Activated CD8-positive, alpha-beta T cell treated with anti-CD3 and anti-CD28 coated beads for 36 hours (primary cell): ENCODE measurements at places on chromosomes 2 and 18. TPM values are rescaled to one million over a fixed set of nuclear protein-coding genes. Genes with fewer than 3 reads are reported as not detected.

DNA sequence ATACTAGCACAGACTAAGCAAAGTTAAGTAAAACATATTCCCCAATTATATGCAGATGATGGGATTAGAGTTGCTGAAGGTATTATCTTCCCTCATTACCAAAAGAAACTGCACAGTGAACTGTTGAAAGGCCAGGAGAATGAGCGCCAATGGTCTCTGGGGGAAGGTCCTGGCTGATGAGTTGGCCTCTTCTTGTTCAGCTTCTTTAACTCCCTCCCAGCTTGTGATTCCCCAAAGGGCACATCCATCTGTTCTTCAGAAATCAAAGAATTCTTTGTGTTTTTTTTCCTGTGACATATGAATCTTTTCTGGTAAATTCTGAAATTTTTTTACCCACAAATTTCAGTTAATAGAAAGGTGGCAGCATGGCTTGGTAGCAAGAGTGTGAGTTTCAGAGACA, 667.6 kb downstream of the CNTNAP5 start:
- H3K4me1 ChIP-seq = no peaks in the 10 kb centered on the region
- H3K27me3 ChIP-seq = no peaks in the 10 kb centered on the region
- no peak for DNase-seq
- H3K4me3 ChIP-seq = no peak overlapping the region

GRCh38 chr18:59881728-59882656, 17.8 kb upstream of the PMAIP1 start:
- no peak overlapping the region for H3K4me3 ChIP-seq
- no peaks in the 10 kb centered on the region for H3K36me3 ChIP-seq
- H3K4me1 ChIP-seq = peaks cover 44% of the 10 kb centered on the region
- DNase-seq = peak; percentile 46
- H3K27me3 ChIP-seq = no peaks in the 10 kb centered on the region

DNA sequence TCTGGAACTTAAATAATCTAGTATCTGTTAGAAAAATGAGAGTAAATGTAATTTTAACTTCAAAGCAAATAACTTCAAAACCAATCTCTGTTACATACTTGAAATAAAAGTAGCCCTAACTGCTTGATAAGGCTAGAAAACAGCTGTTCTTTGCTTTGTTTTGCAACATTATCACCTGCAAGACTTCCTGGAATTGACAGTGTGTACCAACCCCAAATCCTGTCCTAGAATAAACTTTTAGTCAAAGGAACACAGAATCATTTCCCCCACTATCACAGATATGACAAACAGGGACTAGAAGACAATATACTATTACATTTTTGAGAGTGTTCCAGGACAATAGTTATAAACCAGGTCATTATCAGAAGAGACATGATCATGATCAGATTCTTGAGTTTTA, 105.3 kb upstream of the PGAP1 start:
- H3K4me1 ChIP-seq = peaks cover 45% of the 10 kb centered on the region
- H3K4me3 ChIP-seq = no peak overlapping the region
- peak overlapping the region; percentile 46 for H3K27ac ChIP-seq
- H3K27me3 ChIP-seq = no peaks in the 10 kb centered on the region
- peaks cover 69% of the 10 kb centered on the region for H3K36me3 ChIP-seq

DNA sequence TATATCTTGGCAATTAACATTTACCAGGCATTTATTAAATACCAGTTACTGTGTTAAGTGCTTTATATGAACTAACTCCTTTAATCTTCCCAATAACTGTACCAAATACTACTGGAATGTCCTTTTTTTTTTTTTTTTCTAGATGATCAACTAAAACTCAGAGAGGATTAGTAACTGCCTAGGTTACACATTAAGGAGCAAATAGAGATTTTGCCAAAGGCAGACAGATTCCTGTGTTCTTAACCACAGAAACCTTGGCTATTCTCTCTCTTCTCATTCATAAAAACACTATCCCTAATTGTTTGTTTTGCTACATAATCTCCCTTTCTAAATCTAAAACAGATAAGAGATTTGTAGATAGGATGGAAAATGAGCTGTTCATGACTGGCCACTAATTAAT, 13.3 kb downstream of the DHX57 start:
- H3K4me1 ChIP-seq = peaks cover 3% of the 10 kb centered on the region
- H3K36me3 ChIP-seq = peaks cover 37% of the 10 kb centered on the region
- no peaks in the 10 kb centered on the region for H3K27me3 ChIP-seq
- no peak for DNase-seq
- H3K27ac ChIP-seq = no peak overlapping the region

- H3K27me3 ChIP-seq = no peaks in the 10 kb centered on the region
- no peak for DNase-seq
- H3K36me3 ChIP-seq = no peaks in the 10 kb centered on the region
- H3K27ac ChIP-seq = no peak overlapping the region
- no peak overlapping the region for H3K4me3 ChIP-seq
Measured at GRCh38 chr18:2164644-2165550, 406.4 kb downstream of the METTL4 start.

DNA sequence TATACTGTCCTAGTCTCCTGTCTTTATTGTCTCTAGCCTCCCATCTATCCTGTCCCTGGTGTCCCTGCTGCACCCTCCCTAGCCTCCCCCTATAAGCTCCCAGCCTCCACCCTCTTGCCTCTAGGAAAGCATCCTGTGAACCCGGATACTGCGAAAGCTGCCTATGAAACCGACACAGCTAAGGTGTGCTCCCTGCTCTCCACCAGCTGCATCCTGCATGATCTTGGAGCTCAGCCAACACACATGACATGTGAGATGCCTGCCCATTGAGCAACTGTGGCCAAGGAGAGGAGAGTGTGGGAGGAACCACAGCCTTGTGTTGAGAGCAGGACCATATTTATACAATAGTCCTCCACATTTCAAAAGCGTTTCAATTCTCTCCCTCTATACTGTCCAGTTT, 187.1 kb downstream of the ZBTB7C start:
- no peak overlapping the region for H3K4me3 ChIP-seq
- H3K36me3 ChIP-seq = no peaks in the 10 kb centered on the region
- H3K27me3 ChIP-seq = peaks cover 2% of the 10 kb centered on the region
- no peaks in the 10 kb centered on the region for H3K4me1 ChIP-seq

- DNase-seq = no peak
- H3K27me3 ChIP-seq = no peaks in the 10 kb centered on the region
- H3K4me3 ChIP-seq = no peak overlapping the region
- no peak overlapping the region for H3K27ac ChIP-seq
- no peaks in the 10 kb centered on the region for H3K4me1 ChIP-seq
Measured at GRCh38 chr2:122822319-122822718, 1066.9 kb downstream of the TSN start.

DNA sequence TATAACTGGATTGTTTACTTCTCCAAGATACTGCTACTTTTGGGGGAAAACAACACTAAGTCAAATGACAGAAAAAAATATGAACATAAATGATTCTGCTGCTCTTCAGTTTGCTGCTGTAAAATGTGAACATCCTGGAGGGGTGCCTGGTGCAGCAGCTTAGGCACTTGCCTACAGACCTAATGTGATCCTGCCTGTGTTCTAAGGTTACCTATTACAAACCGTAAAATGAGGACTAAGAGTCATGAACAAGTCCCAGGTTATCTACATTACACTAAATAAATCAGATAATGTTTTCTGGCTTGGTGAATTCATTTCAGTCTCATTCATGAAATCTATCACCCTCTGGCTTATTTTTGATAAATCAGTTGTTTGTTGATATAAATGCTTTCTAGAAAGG, 38.4 kb upstream of the ERCC3 start:
- DNase-seq = no peak
- H3K4me3 ChIP-seq = no peak overlapping the region
- no peaks in the 10 kb centered on the region for H3K27me3 ChIP-seq
- H3K4me1 ChIP-seq = no peaks in the 10 kb centered on the region
- H3K36me3 ChIP-seq = peaks cover 22% of the 10 kb centered on the region

DNA sequence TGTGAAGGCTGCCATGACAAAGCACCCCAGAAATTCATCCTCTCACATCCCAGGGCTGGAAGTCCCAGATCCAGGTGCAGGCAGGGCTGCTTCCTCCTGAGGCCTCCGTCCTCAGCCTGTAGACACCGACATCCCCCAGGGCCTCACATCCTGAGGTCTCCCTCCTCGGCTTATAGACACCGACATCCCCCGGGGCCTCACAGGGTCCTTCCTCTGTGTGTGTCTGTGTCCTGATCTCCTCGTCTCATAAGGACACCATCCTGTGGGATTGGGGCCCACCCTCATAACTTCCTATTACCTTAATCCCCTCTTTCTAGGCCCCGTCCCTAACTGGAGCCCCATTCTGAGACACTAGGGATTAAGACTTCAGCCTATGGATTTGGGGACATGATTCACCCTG, 92.0 kb upstream of the SNTG2 start:
- H3K36me3 ChIP-seq = peaks cover 2% of the 10 kb centered on the region
- no peaks in the 10 kb centered on the region for H3K27me3 ChIP-seq
- no peak overlapping the region for H3K27ac ChIP-seq
- no peak for DNase-seq
- H3K4me1 ChIP-seq = peaks cover 16% of the 10 kb centered on the region
- no peak overlapping the region for H3K4me3 ChIP-seq

GRCh38 chr2:42959234-42960001, 167.0 kb upstream of the HAAO start:
- peaks cover 14% of the 10 kb centered on the region for H3K27me3 ChIP-seq
- DNase-seq = no peak
- no peak overlapping the region for H3K4me3 ChIP-seq

DNA sequence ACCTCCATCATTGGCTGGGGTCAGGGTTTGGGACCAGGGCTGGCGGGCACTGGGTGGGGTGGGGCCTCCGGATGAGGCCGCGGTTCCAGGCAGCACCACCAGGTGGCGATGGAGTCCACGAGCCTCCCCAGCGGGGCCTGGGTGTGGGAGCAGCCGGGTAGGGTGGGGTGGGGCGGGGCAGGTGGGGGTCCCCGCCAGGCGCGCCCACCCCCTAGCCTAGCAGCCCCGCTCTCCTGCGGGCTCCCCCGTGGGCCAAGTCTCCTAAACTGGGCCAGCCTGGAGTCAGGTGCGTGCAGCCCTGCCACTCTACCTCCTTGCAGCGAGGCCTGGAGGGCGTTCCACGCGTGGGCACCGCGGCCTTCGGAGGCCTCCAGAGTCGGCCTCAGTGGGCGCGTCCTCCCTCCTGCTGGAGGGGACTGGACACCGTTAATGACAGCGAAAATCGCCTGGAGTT, 187.5 kb downstream of the TWIST2 start:
- peaks cover 6% of the 10 kb centered on the region for H3K27me3 ChIP-seq
- no peak overlapping the region for H3K4me3 ChIP-seq
- H3K4me1 ChIP-seq = no peaks in the 10 kb centered on the region
- no peak overlapping the region for H3K27ac ChIP-seq

- no peak overlapping the region for H3K4me3 ChIP-seq
- no peak for DNase-seq
- H3K27ac ChIP-seq = no peak overlapping the region
Measured at GRCh38 chr2:28442328-28442727, 49.7 kb downstream of the FOSL2 start.

DNA sequence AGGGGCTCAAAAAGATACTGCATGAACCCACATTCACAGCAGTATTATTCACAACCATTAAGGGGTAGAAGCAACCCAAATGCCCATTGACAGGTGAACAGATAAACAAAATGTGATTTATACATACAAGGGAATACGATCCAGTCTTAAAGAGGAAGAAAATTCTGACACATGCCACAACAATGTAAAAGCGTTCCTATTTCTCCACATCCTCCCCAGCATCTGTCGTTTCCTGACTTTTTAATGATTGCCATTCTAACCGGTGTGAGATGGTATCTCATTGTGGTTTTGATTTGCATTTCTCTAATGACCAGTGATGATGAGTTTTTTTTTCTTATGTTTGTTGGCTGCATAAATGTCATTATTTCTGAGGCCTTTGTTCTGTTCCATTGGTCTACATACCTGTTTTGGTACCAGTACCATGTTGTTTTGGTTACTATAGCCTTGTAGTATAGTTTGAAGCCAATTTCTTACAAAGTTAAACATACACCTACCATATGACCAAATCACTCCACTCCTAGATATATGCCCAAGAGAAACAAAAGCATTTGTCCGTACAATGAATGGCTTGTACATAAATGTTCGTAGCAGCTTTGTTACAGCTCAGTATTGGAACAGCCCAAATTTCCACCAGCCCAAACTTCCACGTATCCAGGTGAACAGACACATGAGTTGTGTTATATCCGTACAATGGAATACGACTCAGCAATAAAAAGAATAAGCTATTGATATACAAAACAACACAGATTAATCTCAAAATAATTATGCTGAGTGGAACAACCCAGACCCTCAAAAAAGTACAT, 85.1 kb downstream of the TMEM131 start:
- H3K36me3 ChIP-seq = peaks cover 29% of the 10 kb centered on the region
- DNase-seq = no peak
- peaks cover 45% of the 10 kb centered on the region for H3K4me1 ChIP-seq
- H3K27me3 ChIP-seq = no peaks in the 10 kb centered on the region
- H3K4me3 ChIP-seq = no peak overlapping the region
- no peak overlapping the region for H3K27ac ChIP-seq

GRCh38 chr2:65557616-65558573, 125.5 kb upstream of the SPRED2 start:
- no peak overlapping the region for H3K27ac ChIP-seq
- no peak overlapping the region for H3K4me3 ChIP-seq
- H3K27me3 ChIP-seq = peaks cover 10% of the 10 kb centered on the region
- no peaks in the 10 kb centered on the region for H3K36me3 ChIP-seq
- no peak for DNase-seq
- H3K4me1 ChIP-seq = peaks cover 14% of the 10 kb centered on the region

GRCh38 chr2:173132531-173132930, 56.9 kb downstream of the MAP3K20 start:
- DNase-seq = no peak
- H3K27me3 ChIP-seq = peaks cover 42% of the 10 kb centered on the region
- no peak overlapping the region for H3K4me3 ChIP-seq
- no peaks in the 10 kb centered on the region for H3K36me3 ChIP-seq
- H3K27ac ChIP-seq = peak overlapping the region; percentile 27

DNA sequence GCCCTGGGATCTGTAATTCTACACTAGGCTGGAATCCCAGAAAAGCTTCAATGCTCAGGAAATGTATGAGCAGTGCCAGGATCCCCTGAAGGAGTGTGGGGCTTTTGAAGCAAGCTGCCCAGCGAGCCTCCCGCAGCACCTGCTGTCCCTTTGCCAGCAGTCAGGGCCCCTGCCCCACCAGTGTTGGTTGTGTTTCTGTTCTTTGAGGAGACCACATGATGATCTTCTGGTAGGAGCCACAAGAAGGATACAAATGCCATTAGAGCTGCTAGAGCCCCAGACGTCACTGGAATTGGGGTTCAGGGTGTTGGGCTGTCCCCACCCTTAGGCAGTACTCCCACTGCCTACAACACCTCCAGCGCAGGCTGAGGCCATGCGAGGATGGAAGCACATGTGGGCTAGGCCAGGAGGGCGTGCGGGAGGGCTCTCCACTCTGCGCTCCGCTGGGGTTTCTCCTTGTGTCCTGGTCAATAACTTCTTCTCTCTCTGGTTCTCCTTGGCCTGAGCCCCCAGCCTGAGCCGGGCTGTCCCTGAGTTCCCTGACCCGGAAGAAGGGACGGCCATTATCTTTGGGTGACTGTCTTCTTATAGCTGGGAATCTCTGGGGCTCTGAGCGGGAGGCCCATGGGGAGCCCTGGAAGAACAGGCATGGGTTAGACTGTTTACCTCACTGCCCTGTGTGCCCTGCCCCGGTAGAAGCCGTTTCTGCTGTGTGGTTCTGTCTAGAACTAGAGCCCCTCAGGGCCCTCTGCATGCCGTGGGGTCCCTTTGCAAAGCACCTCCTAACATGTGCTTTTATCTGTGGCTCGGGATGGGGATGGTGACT, 73.9 kb downstream of the LRRFIP1 start:
- H3K4me1 ChIP-seq = peaks cover 90% of the 10 kb centered on the region
- peak; percentile 68 for DNase-seq
- H3K27ac ChIP-seq = peak overlapping the region; percentile 98
- peak overlapping the region; percentile 67 for H3K4me3 ChIP-seq
- no peaks in the 10 kb centered on the region for H3K27me3 ChIP-seq

Gene ACSL3
- total RNA-seq = 44.6 TPM

Gene POTEI
- total RNA-seq = not detected

Gene ASIC4
- total RNA-seq = not detected

Gene PLGLB2
- 0.32 TPM for total RNA-seq

Gene IKZF2
- 28.7 TPM for total RNA-seq

Gene MEIS1
- not detected for total RNA-seq

Gene UGT1A6
- not detected for total RNA-seq

Gene CLHC1
- 5.6 TPM for total RNA-seq
